ENCODE measurements at places on chromosomes 1 and 21.

DNA sequence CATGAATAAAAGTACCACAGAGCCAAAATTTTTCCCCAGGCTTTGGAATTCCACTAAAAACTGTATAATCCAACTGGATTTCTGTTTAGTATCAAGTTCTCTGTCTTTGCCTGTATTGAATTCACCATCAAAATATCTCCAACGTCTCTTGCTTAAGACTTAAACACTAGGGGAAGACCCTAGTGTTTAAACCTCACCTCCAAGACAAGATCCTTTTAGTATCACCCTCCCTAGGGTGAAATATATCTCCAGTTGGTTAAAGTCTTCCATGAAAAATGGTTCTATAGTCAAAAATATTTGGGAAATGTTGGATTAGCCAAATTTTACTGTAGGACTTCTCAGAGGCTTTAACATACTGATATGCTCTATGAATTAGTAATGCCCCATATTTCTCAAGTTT lies 8.1 kb upstream of the XCL1 start:
- no peak for DNase-seq

- peak; percentile 48 for DNase-seq
These were observed 203.2 kb downstream of the RHOU start for GRCh38 chr1:228938537-228938901.

GRCh38 chr1:44590475-44590874 lies 83.8 kb downstream of the TMEM53 start:
- DNase-seq: no peak

- DNase-seq: no peak
These were observed 158.5 kb downstream of the TSEN15 start for GRCh38 chr1:184210031-184210430.

DNA sequence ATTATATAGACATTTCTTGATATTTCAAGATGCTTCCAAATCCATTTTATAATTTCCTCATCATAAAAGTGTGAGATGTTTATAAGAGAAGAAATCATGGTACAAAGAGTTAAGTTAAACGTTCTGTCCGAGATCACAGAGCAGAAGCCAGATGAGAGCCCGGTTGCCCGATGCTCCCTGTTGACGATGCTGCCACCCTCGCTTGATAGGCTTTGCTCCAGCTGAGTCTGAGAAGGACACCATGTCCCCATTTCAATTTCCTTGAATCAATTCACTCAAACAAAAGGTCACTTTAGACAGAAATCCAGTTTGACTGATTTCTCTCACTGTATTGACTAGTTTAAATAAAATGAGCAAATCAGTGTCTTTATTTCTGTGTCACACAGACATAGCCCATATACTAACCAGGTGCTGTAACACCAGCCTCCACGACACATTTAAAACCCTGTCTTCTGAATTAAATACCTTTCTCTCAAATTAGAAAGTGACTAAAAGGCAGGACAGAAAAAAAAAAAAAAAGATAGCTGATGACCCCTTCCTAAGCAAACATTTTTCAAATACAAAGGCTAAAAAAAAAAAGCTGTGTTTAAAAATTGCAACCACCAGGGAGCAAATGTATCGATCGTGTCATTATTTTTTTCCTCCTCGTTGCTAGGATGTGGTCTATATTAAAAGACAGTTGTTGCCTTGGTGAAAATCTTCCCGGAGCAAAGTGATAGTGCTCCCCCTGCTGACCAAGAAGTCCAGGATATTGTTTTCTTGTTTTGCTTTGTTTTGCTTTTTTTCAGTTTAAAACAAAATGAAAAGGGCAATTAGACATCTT lies 35.2 kb downstream of the DNASE2B start:
- peak; percentile 71 for DNase-seq

- no peak for DNase-seq
These were observed 51.5 kb downstream of the SYT6 start for GRCh38 chr1:114102136-114102535.

DNA sequence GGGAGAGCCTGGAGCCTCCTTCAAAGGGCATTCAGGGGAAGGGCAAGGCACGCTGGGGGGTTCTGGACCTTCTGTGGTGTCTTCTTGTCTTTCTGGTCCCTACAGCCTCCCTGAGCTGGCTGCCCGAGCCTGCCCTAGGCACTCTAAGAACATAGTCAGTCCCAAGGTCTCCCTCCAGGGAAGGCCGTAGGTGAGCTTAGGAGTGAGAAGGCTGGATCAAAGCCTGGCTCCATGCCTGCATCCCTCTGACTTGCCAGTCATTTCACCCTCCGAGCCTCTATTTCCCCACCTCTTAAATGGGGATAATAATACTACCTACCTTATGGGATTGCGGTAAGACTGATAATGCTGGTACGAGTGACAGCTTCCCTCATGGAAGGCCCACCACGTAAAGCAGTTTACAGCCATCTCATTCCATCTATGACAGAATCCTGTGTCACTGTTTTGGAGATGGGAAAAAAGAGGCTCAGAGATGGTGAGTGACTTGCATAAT lies 20.8 kb downstream of the PTPRF start:
- DNase-seq: no peak

DNA sequence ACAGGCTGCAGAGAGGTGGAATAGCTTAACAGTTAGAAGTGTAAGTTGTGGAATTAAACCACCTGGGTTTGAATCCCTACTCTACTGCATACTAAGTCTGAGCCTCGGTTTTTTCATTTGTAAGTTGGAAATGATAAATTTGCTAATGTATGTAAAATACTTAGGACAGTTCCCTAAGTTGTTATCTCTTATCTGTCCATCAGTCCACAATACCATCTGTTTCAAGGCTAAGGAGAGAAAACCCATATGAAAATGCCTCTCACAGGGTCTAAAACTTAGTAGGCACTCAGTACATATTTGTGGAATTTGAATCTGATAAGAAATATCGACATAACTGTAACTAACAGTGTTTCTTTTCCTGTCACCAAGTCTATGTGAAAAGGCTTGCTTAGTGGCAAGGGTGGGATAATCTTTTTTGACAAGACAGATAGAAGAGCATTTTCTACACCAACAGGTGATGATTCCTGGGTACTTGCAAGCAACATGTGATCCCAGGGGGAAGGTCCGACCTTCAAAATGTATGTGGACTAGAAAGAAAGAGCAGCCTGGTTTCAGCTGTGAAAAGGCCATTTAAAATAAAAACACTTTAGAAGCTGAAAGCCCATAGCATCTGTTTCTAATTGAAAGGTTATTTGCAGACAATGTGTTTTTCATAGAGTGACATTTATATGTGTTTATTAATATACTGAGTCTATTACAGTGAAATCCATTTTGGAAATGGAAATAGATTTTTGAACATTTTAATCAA lies 202.9 kb downstream of the HHAT start:
- DNase-seq: no peak

GRCh38 chr1:42379794-42380585 lies 602 bp upstream of the RIMKLA start:
- DNase-seq: no peak

GRCh38 chr1:12244078-12244477 lies 14.2 kb downstream of the VPS13D start:
- DNase-seq: no peak

GRCh38 chr1:41868241-41868998 lies 50.3 kb downstream of the HIVEP3 start:
- no peak for DNase-seq

DNA sequence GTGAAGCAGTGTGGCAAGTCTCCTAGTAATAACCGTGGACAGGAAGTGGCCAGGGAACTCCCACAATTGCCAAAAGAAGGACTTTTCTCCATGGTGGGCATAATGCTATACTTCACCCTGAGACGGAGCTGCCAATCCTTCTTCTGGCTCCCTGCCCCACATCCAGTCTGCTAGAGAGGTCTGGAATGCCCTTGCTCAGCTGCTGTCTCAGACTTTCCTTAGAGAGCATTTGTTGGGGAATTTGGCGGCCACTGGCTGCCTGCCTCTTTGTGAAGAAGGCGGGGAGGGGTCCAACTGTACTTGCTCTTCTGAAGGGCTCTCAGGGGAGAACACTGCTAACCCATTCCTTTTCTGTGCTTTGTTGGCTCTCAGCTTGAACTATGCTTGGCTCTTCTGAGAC lies 123.7 kb upstream of the EDN2 start:
- no peak for DNase-seq

DNA sequence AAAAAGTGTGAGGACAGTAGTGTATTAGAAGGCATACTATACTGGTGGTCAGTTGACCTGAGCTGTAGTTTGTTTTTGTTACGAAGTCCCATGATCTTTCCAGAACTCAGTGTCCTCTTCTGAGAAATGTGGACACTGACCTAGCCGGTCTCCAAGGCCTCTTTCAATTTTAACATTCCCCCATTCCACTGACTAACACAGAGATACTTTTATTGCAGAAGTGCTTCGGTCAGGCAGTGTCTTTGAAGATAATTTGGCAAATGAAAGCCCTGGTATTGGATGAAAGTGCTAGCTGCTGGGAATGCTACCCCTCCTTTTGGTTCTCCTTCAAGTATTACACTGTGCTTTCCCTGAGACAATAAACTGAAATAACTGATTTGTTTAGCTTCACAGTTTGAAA lies 89.4 kb downstream of the LMO4 start:
- no peak for DNase-seq

GRCh38 chr1:53254011-53254640 lies 15.8 kb upstream of the MAGOH start:
- DNase-seq: no peak

GRCh38 chr1:161953256-161953920 lies 70.3 kb downstream of the OLFML2B start:
- DNase-seq: no peak

DNA sequence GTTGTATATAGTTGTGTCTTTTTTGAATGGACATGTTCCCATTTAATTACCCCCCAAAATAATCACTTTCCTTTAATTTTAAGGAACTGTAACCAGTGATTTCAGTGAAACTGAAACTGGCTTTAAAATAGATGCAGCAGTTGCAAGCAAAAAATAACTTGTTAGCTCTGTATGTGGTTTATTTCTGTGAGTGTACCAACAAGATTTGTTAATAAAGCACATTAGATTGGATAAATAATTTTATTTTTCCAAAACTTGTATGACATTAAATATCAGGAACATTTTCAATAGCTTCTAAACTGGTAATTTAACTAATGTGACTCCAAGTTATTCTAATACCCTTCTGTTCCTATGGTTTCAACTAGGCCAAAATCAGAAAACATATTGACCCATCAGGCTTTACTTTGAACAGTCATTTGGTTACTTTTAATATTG lies 184.3 kb upstream of the CACYBP start:
- DNase-seq: no peak

DNA sequence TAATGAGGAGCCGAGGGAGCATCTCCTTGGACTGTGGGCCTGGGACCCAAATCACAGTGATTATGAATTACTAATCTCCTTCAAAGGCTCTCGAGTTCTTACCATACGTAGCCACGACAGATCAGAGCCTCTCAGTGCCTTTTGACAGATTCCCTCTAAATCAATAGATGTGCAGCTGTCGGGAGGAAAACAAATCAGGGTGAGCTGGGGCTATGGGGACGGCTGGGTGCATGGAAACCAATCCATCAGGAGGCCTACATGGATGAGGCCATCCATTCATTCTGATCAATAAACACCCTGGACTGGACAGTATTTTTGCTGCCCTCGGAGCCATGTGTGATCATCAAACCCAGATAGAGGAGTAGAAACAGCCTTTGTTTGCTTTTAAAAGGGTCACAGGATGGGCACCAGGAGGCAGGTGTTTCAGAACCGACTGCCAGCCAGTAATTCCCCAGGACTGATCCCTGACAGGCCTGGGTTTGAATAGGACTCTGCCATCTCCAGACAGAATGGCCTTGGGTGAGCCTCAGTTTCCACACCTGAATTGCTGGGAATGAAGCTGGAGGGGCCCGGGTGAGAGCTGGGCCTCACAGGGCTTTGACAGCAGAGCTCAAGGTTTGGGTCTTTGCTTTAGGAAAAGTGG lies 532.8 kb downstream of the MATN1 start:
- DNase-seq: no peak

DNA sequence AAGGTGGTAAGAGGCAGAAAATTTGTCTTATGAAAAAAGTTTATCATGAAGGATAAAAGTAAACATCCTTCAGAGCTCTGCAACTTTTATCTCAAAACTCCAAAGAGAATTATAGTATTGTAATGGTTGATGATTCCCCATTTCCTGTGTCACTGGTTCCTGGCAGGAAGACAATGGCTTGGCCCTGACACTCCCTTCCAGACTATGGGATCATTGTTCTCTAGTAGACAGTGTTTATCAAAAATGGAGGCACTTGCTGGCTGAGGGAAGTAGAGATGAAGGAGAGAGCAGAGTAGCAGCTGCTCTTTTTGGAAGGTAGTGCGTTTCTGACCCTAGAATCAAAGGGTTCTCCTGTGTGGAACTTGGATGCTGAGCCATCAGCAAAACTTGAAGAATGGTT lies 145.9 kb upstream of the ATP1B1 start:
- DNase-seq: no peak

DNA sequence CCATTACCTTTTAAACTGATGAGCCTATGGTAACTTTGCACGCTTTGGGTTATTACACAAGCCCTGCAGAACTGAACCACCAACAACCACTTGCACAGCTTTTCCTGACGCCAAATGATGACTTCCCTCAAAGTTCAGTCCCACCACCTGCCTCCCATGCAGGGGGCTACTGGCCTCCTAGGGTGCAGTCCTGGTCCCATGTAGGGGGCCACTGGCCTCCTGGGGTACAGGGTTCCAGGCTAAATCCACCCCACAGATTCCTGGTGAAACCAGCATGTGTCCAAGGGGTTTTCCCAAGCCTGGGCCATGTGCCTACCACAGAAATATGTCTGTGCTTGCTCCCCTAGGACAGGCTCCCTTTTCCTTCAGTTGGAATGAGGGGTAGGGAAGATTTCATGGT lies 73.4 kb upstream of the ZNF678 start:
- DNase-seq: no peak

- DNase-seq: peak; percentile 64
These were observed 13.7 kb downstream of the TLR5 start for GRCh38 chr1:223129229-223129901.

DNA sequence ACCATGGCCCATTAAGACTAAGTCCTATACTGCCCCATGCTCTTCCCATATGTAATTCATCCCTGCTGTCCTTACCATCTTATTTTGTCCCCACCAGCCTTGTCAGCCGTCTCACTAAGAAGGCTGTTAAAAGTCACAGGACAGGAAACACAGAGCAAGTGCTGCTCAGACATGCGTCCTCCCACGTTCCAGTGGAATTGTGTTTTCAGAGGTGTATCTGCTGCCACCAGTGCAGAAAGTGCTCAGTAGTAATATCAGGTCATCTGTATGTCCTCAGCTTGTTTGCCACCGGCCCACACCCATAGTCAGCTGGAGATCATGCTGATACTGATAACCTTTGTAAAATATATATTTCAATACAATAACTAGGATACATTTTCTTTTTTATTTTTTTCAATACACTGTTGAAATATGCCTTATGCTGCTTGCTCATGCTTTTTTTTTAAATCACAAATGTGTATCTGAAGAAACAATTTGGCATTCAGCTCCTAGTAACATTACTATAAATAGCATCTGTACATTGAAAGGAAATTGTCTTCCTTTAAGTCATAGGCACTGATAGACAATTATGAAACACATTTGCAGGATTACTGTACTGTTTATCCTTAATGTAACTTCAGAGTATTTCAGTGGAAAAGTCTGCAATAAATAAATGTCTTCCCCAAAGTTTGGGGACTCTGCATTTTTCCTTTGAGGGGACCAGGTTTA lies 156.9 kb downstream of the EDEM3 start:
- no peak for DNase-seq

GRCh38 chr1:208251911-208252835 lies 8.0 kb upstream of the PLXNA2 start:
- DNase-seq: no peak
